Stimulated activated CD4-positive, alpha-beta T cell treated with anti-CD3 and anti-CD28 coated beads, TNF-alpha, amount 100 ng/mL, for 24 hours (primary cell): ENCODE measurements at places on chromosomes 3 and 15.

DNA sequence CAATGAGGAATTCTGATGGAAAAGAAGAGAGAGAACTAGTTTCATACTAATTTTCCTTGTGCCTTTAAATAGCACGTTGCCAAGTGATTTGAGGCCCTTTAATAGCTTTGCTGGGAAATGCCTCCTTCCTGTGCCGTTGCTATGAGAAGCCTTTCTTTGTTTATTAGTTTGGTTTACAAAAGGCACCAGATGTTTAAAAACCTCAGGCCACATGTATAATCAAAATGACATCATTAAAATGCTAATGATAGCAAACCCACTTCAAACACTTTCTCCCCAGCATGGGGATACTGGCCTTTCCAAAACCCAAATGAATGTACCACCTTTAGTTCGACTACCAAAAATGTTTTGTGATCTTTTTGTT lies 50.0 kb upstream of the TBC1D23 start:
- DNase-seq = no peak

- DNase-seq = no peak
Measured at GRCh38 chr3:73868688-73869315, 244.1 kb upstream of the PDZRN3 start.

- no peak for DNase-seq
Measured at GRCh38 chr15:69725957-69726356, 273.3 kb downstream of the RPLP1 start.

- DNase-seq = no peak
Measured at GRCh38 chr3:46862369-46863025, 747 bp downstream of the MYL3 start.

DNA sequence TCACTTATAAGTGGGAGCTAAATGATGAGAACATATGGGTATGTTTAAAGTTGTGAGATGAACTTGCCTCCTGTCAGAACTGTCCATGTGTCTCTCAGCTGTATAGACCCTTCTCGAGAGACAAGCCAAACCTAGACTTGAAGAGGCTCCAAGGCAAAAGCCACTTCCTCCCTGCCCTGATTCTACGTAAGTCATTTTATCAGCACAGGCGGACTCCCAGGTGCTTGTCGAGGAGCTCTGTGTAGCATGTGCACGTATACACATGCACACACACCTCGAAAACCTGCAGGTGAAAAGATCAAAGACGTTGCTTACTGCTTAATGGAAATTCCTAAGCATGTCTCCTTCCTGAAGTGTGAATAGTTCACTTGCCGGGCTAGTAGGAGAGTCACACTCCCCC lies 5.6 kb upstream of the CLEC3B start:
- no peak for DNase-seq

DNA sequence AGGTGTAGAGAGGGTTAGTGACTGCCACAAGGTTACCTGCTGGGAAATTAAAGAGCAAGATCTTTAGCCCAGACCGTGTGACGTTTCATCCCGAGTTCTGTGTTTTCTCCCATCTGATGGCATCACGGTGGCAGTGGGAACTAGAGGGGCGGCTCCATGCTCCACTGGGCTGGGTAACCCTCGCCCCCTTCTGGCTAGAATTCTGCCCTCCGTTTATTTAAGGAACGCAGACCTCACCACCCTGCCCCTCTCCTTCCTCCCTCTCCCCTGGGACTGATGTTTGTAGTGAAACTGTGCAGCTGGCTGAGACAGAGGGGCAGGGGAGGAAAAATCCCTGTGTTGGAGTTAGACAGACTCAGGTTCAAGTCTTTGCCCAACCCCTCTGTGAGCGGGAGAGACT lies 65.6 kb downstream of the ITGA11 start:
- no peak for DNase-seq

- no peak for DNase-seq
Measured at GRCh38 chr3:14138109-14138877, 13.4 kb downstream of the TMEM43 start.

- DNase-seq = peak; percentile 37
Measured at GRCh38 chr3:126134219-126134975, 46.0 kb downstream of the ALDH1L1 start.

DNA sequence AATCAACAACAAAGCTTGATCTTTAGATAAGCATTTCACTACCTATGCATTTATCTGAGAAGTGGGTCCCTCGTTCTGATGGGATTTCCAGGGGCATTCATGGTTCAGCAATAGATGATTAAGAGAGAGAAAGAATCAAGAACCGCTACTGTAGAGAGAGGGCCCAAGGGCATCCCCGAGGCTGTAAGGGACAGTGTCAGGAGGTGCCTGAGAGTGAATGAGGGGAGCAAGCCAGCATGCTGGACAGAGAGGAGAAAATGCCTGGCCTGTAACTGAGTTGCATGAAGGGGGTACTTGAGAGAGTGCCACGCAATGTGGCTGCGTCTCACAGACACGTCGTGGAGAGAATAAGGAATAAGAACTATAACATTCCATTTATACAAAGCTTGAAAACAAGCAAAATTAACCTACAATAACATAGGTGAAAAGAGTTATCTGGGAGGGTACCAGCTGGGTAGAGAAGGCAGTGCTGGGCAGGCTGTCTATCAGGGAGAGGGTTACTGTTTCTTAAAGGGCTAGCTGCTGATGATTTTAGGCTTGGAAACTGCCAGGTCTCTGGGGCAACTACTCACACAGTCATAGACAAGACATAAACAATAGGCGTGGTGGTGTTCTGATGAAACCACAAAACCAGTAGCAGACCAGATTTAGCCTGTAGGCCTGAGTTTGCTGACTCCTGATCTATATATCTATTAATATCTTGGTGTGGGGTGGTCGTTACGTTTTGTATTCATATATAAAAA lies 374.6 kb upstream of the CFAP20DC start:
- no peak for DNase-seq

- DNase-seq = no peak
Measured at GRCh38 chr3:128590948-128591347, 59.7 kb downstream of the RPN1 start.

- no peak for DNase-seq
Measured at GRCh38 chr3:173354124-173354523, 43.4 kb upstream of the NLGN1 start.

DNA sequence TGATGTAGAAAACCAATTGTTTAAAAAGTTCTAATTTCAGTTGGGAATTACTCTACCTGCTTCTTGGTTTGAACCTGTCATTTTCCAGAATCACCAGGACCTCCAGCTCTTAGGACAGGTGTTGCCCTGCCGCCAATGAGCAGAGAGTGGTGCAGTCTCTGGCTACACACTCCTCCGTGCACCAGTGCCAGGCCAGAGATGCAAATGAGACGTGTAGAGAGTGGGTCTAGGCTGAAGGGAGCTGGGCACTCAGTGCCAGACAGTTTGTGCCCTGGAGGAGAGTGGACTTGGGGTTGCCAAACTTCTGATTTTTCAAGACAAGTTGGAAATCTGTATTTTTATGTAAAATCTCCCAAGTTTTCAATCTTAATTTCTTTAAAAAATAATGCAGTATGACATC lies 566.2 kb downstream of the MAGI1 start:
- no peak for DNase-seq

- DNase-seq = no peak
Measured at GRCh38 chr3:149767720-149768119, 15.4 kb upstream of the COMMD2 start.

- DNase-seq = no peak
Measured at GRCh38 chr15:67413770-67414390, 107.1 kb upstream of the C15orf61 start.

- DNase-seq = no peak
Measured at GRCh38 chr3:143952569-143953072, 19.0 kb upstream of the DIPK2A start.

GRCh38 chr3:57935539-57935938 lies 72.7 kb upstream of the FLNB start:
- no peak for DNase-seq
